ENCODE measurements at places on chromosomes 1 and 21.

- DNase-seq, result no peak
Measured at GRCh38 chr1:192529811-192530210, 45.8 kb upstream of the RGS1 start.

GRCh38 chr1:206676499-206676898 lies 8.2 kb upstream of the MAPKAPK2 start:
- DNase-seq, result no peak

GRCh38 chr1:13935336-13935735 lies 235.3 kb downstream of the PRDM2 start:
- no peak for DNase-seq

- no peak for DNase-seq
Measured at GRCh38 chr1:186188004-186188539, 187.0 kb downstream of the TPR start.

Data from effector memory CD4-positive, alpha-beta T cell (primary cell).